ENCODE measurements at places on chromosomes 11 and 22.

GRCh38 chr11:131064373-131064991 is 148.2 kb upstream of the SNX19 start:
- no peak for ATAC-seq

DNA sequence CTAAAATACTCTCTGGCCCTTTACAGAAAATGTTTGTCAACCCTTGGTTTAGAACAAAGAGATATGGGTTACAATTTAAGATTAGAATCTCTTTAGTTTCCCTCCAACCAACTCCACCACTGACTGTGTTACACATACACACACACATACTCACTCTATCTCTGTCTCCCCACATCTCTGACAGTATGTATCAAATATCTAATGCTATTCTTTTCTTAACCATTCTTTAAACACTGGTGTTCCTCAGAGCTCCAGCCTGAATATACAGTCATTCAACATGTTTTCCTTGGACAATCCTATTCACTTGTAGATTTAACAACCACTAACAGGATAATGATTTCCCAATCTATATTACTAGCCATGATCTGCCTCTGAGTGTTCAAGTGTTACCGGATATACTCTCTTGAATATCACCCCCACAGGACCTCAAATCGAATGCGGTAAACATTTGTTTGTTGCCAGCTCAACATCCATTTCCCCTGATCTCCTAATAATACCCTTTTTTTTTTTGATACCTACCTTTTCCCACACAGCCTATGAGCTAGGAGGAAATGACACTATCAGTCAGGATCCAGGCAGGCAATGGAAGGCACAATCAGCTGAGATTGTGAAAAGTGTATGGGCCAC is 6.1 kb downstream of the MPZL3 start:
- ATAC-seq, result no peak

GRCh38 chr11:120645639-120646038 is 134.1 kb downstream of the GRIK4 start:
- ATAC-seq, result no peak

DNA sequence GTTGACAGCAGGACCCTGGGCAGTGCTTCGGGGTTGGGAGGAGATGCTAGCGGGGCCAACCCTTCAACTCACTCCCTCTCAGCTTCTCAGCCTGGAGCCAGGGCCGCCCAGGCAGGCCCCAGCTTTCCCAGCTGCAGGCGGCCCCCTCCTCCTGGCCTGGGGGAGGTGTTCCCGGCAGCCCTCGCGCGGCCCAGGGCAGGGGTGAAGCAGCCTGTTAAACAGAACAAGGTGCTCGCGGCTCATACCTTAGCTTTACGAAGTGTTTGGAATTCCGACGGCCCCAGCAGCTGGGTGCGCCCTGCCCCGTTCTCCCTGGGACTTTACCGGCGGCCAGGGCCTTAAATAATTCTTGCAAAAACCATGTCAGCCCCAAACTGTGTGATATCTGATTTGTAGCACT is 17.2 kb downstream of the MRPL23 start:
- no peak for ATAC-seq

Data from esophagus mucosa (tissue), 1 donor.